NCI-H1417 treated with DMSO at 0.1 percent for 48 hours (cell line): ENCODE measurements at places on chromosomes 13 and 19.

- peak; percentile 67 for DNase-seq
These were observed at the start of gene ZNF880 for GRCh38 chr19:52369559-52370340. Gene ZNF880 (plus strand): TSS chr19:52369923. CDS start chr19:52369966, 43 bp downstream.

DNA sequence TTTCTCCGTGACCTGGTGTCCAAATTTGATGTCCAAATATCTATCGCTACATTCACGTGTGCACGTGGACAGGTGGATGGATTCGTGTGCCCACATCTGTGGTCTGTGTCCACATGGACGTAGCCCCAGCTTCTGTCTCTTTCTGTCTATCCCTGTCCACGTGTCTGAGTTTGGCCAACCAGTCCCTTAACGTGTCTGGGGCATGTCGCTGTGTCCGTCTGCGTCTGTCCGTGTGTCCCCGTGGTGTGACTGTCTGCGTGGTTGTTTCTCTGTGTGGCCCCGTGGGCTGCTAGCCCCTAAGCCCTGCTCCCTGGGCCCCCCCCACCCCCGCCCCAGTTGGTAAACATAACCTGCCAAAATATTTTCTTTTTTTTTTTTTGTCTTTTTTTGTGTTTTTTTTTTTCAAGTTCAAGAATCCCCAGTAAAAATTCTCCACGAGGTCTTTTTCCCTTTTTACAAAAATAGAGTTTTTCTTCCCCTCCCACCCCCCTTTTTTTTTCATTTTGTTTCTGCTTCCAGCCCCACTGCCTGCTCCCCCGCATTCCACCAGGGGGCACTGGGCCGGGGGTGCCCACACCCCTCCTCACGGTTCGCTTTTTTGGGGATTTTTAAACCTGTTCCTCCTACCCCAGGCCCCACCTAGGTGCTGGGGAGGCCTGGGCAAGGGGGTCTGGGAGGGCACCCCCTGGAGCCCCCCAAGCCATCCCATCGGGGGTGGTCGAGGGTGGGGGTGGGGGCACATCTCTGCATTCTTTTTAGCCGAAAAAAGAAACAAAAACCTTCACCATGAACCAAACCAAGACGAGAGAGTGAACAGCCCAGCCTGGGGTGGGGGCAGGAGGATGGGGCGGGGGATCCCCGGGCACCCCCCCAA, 18.3 kb downstream of the PRKCSH start:
- no peak for DNase-seq

DNA sequence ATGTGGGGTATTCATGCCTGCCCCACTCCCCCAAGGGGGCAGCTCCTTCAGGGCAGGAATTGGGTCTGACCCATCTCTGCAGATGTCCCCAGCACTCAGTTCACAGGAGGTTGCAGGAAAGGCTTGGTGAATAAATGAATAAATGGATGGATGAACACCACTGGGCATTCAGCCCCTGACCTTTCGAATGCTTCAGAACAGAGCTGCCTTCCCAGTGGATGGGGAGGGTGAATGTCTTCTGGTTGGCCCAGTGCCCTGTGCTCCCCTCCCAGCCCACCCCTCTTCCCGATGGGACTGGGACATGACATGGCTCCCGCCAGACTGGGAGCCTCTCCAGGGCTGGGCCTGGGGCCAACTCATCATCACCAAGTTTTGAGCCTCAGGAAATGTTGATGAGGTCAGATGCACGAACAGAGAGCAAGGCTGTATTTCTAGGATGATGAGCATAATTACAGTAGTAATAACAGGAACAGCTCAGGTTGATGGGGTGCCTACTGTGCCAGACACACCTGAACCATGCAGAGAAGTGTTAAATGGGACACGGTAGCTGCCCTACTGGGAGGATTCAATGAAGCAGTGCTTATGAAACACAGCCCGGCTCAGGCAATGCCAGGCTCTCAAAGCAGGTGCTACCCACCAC, 25.7 kb downstream of the VRK3 start:
- no peak for DNase-seq

- DNase-seq = no peak
These were observed 8.6 kb downstream of the ZBTB7A start for GRCh38 chr19:4057931-4058692.

DNA sequence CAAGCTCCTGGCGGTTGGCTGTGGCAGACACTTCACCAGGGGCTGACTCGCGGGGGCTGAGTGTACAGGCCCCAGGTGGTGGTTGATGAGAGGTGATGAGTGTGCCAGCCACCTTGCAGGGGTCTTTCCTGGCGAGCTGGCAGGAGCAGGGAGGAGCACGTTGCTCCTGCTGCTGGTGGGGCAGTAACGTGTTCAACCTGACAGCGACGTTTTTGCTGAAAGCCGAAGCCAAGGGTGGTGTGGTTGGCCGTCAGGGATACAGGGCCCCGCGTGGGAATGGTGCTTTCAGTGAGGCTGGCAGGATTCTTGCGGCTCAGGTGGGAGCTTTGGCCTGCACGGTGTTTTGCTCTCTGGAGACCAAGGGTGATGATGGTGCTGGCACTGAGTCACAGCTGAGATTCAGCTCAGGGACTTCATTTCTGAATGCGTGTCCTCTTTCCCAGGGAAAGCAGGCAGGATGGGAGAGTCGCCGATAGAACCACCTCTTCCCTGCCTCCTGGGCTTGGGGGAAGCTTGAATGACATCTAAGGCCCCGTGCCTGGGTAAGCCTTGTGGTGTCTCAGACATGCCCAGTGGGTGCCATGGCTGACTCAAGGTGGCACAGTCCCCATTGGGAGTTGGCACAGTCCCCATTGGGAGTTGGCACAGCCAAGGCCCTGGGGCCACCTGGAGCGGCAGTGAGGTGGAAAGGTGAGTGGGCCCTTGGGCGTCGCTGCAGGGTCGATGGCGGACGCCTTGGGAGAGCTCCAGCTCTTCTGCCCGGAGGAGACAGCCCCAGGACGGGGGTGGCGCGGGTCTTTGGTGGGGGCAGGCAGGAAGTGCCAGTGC, 8.8 kb downstream of the DAZAP1 start:
- no peak for DNase-seq
